ENCODE measurements at places on chromosomes 7 and 10. TPM values are rescaled to one million over a fixed set of nuclear protein-coding genes. Genes with fewer than 3 reads are reported as not detected.

The MEIG1 gene
- total RNA-seq = 1.2 TPM

The UBTD1 gene
- total RNA-seq = 32.7 TPM

- no peak for DNase-seq
These were observed 12.7 kb upstream of the PURB start for GRCh38 chr7:44898039-44898438.

- DNase-seq = peak; percentile 21
These were observed 23.2 kb upstream of the MALSU1 start for GRCh38 chr7:23275912-23276311.

DNA sequence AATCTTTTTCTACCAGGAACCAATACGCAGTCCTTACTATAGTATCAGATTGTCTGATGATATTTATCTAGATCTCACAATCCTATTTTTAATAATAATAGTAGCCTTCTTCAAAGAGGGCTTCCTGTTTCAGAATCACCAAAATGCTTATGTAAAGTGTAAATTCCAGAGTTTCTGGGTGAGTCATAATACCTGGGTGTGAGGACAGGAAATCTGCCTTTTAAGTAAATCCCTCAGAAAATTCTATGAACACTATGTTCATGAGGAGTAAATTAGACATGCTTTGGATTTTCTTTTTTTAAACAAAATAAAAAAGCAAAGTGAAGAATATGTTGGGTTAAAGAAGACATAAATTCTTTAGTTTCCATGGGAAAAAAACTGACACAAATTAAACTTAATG, 20.5 kb downstream of the DKK1 start:
- no peak for DNase-seq

- DNase-seq = no peak
These were observed 866 bp upstream of the SFMBT2 start for GRCh38 chr10:7411671-7412128.

GRCh38 chr7:8189625-8190024, 72.3 kb downstream of the ICA1 start:
- DNase-seq = no peak

DNA sequence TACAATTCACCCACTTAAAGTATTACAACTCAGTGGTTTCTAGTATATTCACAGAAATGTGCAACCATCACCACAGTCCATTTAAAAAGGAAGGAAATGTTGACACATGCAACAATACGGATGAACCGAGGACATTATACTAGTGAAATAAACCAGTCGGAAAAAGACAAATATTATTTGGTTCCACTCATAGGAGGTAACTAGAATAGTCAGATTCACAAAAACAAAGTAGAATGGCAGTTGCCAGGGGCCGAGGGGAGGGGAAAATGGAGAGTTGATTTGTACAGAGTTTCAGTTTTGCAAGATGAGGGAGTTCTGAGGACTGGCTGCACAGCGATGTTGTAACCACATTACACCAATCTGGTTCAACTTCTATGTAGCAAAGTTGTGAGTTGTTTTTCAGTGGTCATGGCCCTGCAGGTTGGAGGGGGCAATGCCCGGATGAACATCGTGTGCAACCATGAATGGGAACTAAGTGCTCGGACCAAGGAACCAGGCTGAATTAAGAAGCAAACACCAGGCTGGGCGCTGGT, 17.6 kb upstream of the TNPO3 start:
- no peak for DNase-seq

- peak; percentile 47 for DNase-seq
These were observed 25.5 kb downstream of the MMRN2 start for GRCh38 chr10:86931872-86932271.

DNA sequence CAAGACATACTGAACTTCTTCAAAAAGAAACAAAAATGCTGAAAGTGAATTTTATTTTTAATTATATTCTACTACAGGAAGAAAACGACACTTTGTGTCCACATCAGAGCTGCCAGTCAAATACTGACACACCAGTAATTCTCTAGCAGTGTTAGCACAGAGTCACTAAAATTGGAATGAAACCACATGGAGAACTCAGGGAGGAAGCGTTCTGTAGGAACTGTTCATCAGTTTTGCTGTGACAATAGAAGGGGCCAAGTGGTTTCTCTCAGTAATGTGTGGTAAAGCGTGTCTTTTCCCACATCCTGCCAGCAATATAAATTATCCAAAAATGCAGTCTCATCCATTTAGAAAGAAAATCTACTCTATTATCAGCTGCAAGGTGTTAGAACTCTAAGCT, 683.3 kb downstream of the GRM8 start:
- no peak for DNase-seq

- DNase-seq = no peak
These were observed 209.2 kb downstream of the SNX10 start for GRCh38 chr7:26500749-26501352.
